Mesothelial cell of epicardium (in vitro differentiated cells): ENCODE measurements at places on chromosomes 4 and X.

DNA sequence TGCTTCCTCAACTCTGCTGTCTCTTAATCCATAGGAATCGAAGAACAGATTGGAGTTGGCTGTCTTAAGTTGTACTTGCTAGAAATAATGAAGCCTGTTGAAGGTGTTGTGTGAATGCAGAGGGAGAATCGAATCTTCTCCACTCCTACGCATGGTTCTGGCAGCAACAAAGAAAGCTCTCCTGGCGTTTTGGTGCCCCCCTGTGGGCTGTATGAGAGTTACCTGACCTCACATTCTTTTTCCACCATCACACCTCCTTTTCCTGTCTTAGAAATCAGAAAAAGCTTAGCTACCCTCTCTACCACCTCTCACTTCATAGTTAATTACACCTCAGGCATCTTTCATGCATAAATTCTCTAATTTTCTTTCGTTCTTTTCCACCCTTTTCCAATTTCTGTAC lies 16.3 kb downstream of the KLF8 start:
- DNase-seq, result no peak

DNA sequence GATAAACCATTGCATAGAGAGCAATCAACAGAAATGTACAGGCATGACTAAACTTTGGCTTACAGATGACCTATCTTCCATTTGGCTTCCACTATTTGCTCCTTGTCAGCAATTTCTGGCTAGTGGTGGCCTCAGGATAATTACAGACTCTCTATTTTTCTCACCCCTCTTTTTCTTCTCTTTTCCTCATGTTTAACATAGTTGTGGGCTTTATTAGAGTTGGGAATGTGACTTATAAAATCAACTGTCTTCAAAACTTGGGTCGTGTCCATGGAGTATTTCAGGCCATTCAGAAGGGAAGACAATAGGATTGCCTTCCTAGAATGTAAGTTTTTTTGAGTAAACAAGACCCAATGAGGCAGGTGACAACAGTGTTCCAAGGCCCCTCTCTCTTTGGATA lies 236.2 kb downstream of the FRAS1 start:
- DNase-seq, result no peak

DNA sequence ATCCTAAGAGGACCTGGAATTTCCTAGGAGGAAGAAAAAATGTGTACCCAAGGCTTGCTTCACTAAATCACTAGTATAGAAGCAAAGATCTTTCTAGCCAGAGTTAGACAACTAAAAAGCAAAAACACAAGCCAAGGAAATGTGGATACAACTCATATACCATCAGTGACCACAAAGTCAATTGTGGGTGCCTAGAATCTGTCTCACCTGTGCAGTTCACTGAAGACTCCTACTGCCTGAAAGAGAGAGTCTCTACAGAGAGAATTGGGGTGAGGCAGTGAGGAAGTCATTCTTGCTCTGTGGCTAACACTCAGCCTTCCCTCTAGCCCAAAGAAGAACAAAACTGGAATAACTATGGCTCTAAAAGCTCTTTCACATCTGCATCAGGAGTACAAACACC lies 82.9 kb downstream of the EFHC2 start:
- DNase-seq, result no peak

DNA sequence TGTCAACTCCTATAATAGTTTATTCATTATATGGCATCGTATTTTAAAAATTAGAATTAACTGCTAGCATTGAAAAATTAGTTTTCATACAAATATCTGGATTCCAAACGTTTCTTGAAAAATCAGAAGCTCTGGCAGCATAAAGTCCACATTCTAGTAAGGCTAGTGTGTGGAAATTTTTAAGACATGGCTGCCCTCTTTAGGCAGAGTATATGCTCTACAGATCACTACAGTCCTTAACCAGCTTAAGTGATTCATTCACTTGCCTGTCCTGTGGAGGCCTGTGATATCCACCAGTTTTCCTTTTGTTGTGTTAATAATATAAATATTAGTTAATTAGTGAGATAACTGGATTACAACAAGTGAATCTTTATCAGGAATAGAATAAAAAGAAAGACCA lies 287.2 kb downstream of the OPHN1 start:
- no peak for DNase-seq
